Hindlimb muscle (tissue), 1 donor: ENCODE measurements at places on chromosomes 3 and 15. TPM values are rescaled to one million over a fixed set of nuclear protein-coding genes. Genes with fewer than 3 reads are reported as not detected.

CEMIP gene
- polyA plus RNA-seq: 2.1 TPM

UCN2 gene
- 0.26 TPM for polyA plus RNA-seq

TMEM41A gene
- polyA plus RNA-seq: 18.3 TPM

ENTPD3 gene
- 0.71 TPM for polyA plus RNA-seq

NEK11 gene
- 6.2 TPM for polyA plus RNA-seq

NRROS gene
- polyA plus RNA-seq: 5.7 TPM

PPARG gene
- polyA plus RNA-seq: 10.7 TPM

RAD51 gene
- 6.1 TPM for polyA plus RNA-seq

TUSC2 gene
- 17.7 TPM for polyA plus RNA-seq

CATSPER2 gene
- polyA plus RNA-seq: 2.5 TPM

SNTN gene
- not detected for polyA plus RNA-seq

COLQ gene
- polyA plus RNA-seq: 17.8 TPM

A4GNT gene
- polyA plus RNA-seq: not detected

BUB1B gene
- polyA plus RNA-seq: 7.8 TPM

SPTBN5 gene
- polyA plus RNA-seq: 5.2 TPM

IGSF11 gene
- 0.86 TPM for polyA plus RNA-seq

B3GALNT1 gene
- 18.2 TPM for polyA plus RNA-seq

SLC22A13 gene
- polyA plus RNA-seq: 0.18 TPM

PEX5L gene
- 0.35 TPM for polyA plus RNA-seq

SKOR1 gene
- 0.67 TPM for polyA plus RNA-seq

VIPR1 gene
- polyA plus RNA-seq: 2.8 TPM

RASGRF1 gene
- polyA plus RNA-seq: 0.30 TPM

THBS1 gene
- 50.9 TPM for polyA plus RNA-seq

CAMP gene
- polyA plus RNA-seq: 0.98 TPM

SOX14 gene
- not detected for polyA plus RNA-seq

XYLB gene
- 3.9 TPM for polyA plus RNA-seq

SI gene
- not detected for polyA plus RNA-seq

ANKRD34C gene
- 0.04 TPM for polyA plus RNA-seq

PP2D1 gene
- polyA plus RNA-seq: 0.53 TPM

ITIH1 gene
- 0.13 TPM for polyA plus RNA-seq

SLC30A4 gene
- polyA plus RNA-seq: 5.0 TPM

CCR9 gene
- polyA plus RNA-seq: not detected

EXD1 gene
- polyA plus RNA-seq: 0.12 TPM

SGO1 gene
- polyA plus RNA-seq: 4.1 TPM

CHST14 gene
- 35.6 TPM for polyA plus RNA-seq

FSD2 gene
- polyA plus RNA-seq: 44.5 TPM

BNIP2 gene
- 54.3 TPM for polyA plus RNA-seq

NMNAT3 gene
- polyA plus RNA-seq: 4.0 TPM

CTDSPL gene
- 36.3 TPM for polyA plus RNA-seq

MAP2K5 gene
- polyA plus RNA-seq: 21.1 TPM

OCA2 gene
- polyA plus RNA-seq: 4.5 TPM

GPR156 gene
- polyA plus RNA-seq: 2.7 TPM

FOXL2 gene
- not detected for polyA plus RNA-seq

SLC28A2 gene
- 0.37 TPM for polyA plus RNA-seq

CLSTN2 gene
- 2.5 TPM for polyA plus RNA-seq

TTLL13 gene
- not detected for polyA plus RNA-seq

GREM1 gene
- polyA plus RNA-seq: 3.3 TPM
